ENCODE measurements at places on chromosomes 6 and 20.

DNA sequence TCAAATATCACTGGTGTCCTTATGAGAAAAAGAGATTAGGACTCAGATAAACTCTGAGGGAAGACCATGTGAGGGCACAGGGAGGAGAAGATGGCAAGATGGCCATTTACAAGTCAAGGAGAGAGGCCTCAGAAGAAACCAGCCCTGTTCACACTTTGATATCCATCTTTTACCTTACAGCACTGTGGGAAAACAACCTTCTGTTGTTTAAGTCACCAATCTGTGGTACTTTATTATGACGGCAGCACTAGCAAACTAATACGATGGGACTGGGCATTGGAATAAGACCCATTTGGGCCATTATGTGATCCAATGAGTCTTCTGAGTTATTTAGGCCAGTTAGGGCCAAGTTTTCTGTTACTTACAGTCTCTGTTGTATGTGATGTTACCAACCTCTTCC, 26.4 kb upstream of the CD2AP start:
- DNase-seq, result no peak

- no peak for DNase-seq
These were observed 68.3 kb downstream of the FHL5 start for GRCh38 chr6:96631248-96631647.

- DNase-seq, result no peak
These were observed 9.5 kb downstream of the RPL10A start for GRCh38 chr6:35477551-35478179.

- no peak for DNase-seq
These were observed 392.5 kb downstream of the FRK start for GRCh38 chr6:115668211-115668610.

DNA sequence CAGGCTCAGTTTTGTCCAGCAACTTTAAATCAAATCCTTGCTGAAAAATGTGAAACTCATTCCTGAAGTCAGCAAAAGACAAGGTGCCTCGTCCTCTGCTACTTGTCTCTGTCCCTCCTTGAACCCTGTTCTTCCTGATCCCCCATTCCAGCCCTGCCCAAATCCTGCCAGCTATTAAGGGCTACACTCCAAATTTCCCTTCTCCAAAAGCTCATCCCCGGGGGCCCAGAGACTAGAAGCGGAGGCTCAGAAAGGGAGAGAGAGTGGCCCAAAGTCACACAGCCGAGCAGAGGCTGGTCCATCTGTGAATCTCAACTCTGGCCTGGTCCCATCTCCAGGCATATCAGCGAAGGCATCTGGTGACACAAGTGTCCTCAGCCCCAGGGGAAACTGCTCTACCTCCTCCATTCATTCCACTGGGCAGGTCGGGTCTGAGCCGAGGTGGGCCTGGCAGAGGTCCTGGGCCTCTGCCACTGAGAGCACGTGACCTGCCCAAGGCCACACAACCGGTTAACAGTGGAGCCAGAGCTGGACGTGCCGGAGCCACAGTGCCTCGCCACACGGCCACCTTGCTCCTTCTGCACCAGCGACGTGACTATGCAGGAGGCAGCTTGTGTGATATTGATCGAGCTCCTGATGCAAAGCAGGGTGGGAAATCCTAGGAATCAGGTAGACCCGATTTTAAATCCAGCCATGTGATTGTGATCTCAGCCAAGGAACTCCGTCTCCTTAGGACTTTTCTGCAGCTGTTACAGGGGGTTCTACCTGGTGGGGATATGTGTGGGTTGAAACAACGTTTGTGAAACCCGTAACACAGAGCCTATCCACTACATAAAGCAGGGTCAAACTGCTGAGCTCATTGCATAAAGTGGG, 28.6 kb downstream of the NOL4L start:
- no peak for DNase-seq

GRCh38 chr6:4470698-4471210, 305.4 kb upstream of the CDYL start:
- DNase-seq, result no peak

- peak; percentile 79 for DNase-seq
These were observed 152.4 kb upstream of the SNX9 start for GRCh38 chr6:157670466-157671186.

GRCh38 chr6:422433-423054, 31.0 kb downstream of the IRF4 start:
- DNase-seq, result no peak

- peak; percentile 77 for DNase-seq
These were observed 170.2 kb downstream of the PREX1 start for GRCh38 chr20:48657426-48658197.

DNA sequence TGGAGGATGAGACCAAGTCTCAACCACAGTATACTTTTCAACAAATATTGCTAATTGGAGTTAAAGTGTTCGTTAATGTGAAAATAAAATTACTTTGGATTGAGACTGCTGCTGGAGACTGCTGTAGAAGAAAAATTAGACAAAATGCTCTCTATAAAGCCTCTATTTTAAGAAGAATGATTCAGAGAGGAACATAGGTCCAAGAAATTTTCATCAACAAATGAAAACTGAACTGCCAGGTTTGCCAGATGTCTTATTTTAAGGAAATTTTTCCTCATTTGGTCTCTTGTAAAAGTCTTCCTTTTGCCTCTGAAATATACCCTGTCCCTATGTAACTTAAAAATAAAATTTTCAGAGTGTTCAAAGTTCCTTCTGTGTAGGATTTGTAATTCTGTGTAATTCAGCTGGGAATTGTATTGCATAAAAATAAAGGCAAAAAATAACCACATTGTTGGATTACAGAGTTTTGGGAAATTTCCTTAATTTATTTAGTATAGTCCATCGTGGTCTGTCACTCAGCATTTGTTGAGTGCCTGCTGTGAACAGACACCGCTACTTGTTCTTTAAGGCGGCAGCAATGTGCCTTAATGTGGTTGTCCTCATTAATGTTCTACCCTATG, 27.4 kb downstream of the ANKS1A start:
- no peak for DNase-seq

DNA sequence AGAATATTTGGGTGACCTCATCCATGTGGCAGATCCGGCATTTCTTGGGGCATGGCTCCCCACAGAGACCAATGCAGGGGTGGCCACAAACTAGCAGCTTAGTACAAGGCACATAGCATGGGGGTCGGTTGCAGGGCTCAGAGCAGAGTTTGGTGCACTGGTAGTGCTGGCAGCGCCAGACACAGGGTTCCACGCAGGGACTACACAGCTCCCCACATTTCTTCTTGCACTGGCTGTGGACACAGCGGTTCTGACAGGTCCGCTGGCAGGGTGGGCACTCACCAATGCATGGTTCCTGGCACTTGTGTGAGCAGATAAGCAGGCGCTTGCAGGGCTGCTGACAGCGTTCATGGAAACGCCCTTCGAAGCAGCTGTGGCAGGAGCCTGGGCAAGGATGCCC, 29.1 kb downstream of the DDX27 start:
- peak; percentile 31 for DNase-seq

DNA sequence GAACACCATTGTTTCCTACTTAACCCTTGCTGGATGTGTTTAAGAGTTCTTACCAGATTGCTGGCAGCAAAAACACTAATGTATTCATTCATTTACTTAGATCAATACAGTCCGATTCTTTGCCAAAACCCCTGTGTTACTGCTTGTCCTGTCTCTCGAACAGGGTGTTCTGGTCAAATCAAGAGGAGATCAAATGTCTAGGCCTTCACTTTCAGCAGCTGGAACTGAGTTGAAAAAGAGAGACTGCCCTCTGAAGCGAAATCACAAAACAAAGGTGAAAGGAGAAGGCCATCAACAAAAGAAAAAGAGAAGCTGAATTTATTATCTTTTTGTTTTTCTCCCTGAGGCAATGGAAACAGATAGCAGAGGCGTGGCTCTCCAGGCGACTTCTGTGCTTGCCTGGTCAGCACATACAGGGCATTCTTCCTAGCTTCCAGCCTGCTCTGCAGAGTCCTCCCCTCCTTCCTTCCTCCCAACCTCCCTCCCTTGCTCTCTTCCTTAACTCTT, 44.1 kb upstream of the GCM1 start:
- no peak for DNase-seq

DNA sequence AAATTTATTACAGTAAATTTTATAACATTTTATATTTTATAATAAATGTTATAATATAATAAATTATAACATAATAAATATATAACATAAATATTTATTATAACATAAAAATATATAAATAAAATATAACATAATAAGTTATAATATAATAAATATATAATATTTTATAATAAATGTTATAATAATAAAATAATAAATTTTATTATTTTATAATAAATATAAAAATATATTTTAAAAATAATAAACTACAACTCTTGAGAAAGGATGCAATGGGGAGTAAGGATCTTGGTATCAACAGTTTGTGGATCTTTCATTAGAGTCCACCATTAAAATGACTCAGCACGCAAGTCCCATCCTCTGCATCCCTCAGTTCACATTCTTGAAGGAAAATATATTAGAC, 312.6 kb downstream of the MEI4 start:
- DNase-seq, result no peak

DNA sequence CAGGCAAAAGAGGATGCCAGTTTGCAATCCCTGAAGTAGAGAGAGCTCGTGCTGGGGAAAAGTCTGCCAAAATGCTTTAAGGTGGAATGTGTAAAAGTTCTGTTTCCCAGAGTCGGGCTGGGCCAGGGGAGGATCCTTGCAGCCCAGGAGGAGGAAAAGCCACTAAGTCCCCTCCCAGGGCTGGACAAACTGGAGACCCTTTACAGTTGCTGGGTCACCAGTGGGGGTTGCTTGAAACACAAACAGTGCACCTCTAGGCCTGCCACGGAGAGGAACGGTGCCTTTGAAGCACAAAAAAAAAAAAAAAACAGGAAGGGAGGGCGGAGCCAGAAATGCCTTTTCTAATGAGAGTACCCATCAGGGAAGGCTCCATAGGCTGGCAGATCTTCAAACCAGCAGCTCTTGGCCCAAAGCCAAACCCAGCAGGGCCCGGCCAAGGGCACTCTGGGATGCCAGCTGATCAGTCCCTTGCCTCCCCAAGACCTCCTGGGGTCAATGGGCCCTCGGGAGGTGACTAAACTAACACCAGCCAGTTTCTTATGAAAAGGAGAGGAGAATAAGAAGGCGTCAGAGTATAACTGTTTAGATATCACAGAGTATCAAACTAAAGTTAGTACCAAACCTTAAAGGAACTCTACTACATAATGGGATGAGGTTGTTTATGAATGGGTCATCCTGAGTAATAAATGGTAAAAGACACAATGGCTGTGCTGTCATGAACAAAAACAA, 23.7 kb downstream of the HLA-A start:
- peak; percentile 33 for DNase-seq

DNA sequence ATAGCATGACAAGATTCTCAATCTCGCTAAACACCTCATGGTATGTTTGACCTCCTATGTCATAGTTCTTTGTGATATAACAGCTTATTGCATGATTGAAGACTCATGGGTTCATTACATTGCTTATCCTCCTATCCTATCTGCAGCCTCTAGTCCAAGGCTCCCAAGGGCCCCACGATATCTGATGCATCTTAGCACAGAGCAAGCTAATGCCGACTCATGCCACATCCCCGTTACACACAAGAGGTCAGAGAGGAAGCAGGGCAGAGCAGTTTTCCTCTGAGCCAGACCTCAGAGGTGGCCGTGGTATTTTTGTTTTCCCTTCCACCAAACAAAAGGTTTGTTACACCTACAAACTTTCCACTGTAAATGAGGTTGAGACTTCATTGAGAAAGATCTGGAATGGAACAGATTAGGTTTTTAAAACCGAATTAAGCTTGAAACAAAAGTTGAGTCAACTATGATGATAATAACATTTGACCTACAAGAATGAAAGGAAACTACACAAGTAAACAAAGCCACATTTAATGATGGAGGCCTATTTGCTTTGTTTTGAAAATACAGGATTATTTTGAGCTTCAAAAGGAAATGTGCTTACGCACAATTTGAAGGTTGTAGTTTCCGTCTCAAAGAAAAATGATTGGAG, 133.9 kb upstream of the MYLIP start:
- no peak for DNase-seq

DNA sequence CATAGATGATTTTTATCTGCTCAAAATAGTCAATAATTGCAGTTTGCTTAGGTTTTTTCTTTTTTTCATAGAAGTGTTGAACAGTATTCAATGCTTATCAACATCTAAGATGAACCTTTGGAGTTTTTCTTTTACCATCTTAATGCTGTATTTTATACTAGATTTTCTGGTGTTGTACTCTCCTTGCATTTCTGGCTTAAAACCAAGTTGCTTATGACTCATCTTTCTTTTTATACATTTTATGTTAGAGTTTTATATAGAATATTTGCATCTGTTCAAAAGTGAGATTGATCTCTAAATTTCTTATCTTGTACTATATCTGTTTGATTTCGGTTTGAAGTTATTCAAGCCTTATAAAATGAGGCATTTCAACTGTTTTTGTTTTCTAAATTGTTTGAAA, 232.5 kb downstream of the RFPL4B start:
- DNase-seq, result peak; percentile 6

DNA sequence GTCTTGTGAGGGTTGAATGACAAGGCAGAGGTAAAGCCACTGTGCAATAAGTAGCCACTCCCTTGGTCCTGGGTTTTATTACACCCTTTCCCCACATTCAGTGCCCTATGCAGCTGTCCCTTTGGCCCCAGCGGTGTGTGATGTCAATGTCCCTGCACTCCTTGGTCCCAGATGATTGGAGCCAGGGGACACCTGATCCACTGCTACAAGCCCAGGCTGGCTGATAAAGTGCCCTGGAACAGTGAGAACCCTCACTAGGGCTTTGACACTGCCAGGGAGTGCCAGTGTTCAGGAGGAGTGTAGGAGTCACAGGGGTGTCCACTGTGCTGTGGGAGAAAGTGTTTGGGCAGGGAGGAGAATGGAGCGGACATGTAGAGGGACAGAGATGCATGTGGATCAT, 30.4 kb downstream of the GABRR1 start:
- DNase-seq, result no peak

- no peak for DNase-seq
These were observed 2.4 kb downstream of the ADGRG6 start for GRCh38 chr6:142304241-142304640.

GRCh38 chr6:4568138-4568537, 208.1 kb upstream of the CDYL start:
- DNase-seq, result no peak

- no peak for DNase-seq
These were observed 91.3 kb downstream of the GRIK2 start for GRCh38 chr6:101484781-101485180.

GRCh38 chr20:16351415-16351814, 221.8 kb downstream of the KIF16B start:
- no peak for DNase-seq

GRCh38 chr6:136093835-136094234, 156.3 kb downstream of the MTFR2 start:
- no peak for DNase-seq

- no peak for DNase-seq
These were observed 26.5 kb upstream of the SH3BGRL2 start for GRCh38 chr6:79604583-79605037.

- no peak for DNase-seq
These were observed 59.7 kb downstream of the RBM38 start for GRCh38 chr20:57450931-57451330.

- DNase-seq, result no peak
These were observed 790 bp upstream of the E2F1 start for GRCh38 chr20:33686984-33687366.

Measured in Kasumi-1 (cell line).